Mammary microvascular endothelial cell (primary cell): ENCODE measurements at places on chromosomes 1 and 21. TPM values are rescaled to one million over a fixed set of nuclear protein-coding genes. Genes with fewer than 3 reads are reported as not detected.

Gene C1orf167
- not detected in 2 replicates for total RNA-seq

Gene CCDC17
- total RNA-seq: 0.07 and 0.10 TPM in 2 replicates

Gene SAMD13
- 2.7 and 2.9 TPM in 2 replicates for total RNA-seq

Gene AGT
- not detected in 2 replicates for total RNA-seq

Gene CFHR2
- not detected in 2 replicates for total RNA-seq

Gene PDZK1
- not detected in 2 replicates for total RNA-seq

Gene SYPL2
- 0.05 and 0.33 TPM in 2 replicates for total RNA-seq

Gene FAM72B
- total RNA-seq: 3.9 and 4.8 TPM in 2 replicates

Gene PCSK9
- 0.10 and 0.33 TPM in 2 replicates for total RNA-seq

Gene FCMR
- total RNA-seq: 0.13 TPM in 1 of 2 replicates, not detected in the other

Gene LGR6
- total RNA-seq: not detected in 2 replicates

Gene MAB21L3
- not detected in 2 replicates for total RNA-seq

Gene SLC44A3
- total RNA-seq: 0.15 and 0.27 TPM in 2 replicates

Gene HAPLN2
- not detected in 2 replicates for total RNA-seq

Gene DNAJC28
- total RNA-seq: 0.64 and 2.8 TPM in 2 replicates

Gene FUCA1
- total RNA-seq: 8.0 and 10.0 TPM in 2 replicates

Gene SEMA4A
- 0.49 and 1.1 TPM in 2 replicates for total RNA-seq

Gene PCP4
- not detected in 2 replicates for total RNA-seq

Gene GBP4
- total RNA-seq: 22.5 and 22.8 TPM in 2 replicates

Gene JAM2
- 0.53 and 0.79 TPM in 2 replicates for total RNA-seq

Gene MANEAL
- 0.40 and 0.59 TPM in 2 replicates for total RNA-seq

Gene MCOLN3
- not detected in 2 replicates for total RNA-seq

Gene ADORA1
- total RNA-seq: not detected in 2 replicates

Gene GBP5
- total RNA-seq: 0.27 and 0.84 TPM in 2 replicates

Gene RBP7
- total RNA-seq: 0.39 TPM in 1 of 2 replicates, not detected in the other

Gene AADACL3
- not detected in 2 replicates for total RNA-seq

Gene CSF3R
- not detected in 2 replicates for total RNA-seq

Gene SYCP1
- total RNA-seq: not detected in 2 replicates

Gene TEDDM1
- total RNA-seq: not detected in 2 replicates

Gene LIPI
- total RNA-seq: not detected in 2 replicates

Gene UBE4B
- 26.5 and 38.0 TPM in 2 replicates for total RNA-seq

Gene PTPN22
- 3.1 TPM in 2 replicates for total RNA-seq

Gene ADAMTS1
- 19.4 and 20.3 TPM in 2 replicates for total RNA-seq

Gene LEFTY1
- total RNA-seq: not detected in 2 replicates

Gene C1QTNF12
- 0.25 and 0.27 TPM in 2 replicates for total RNA-seq

Gene KTI12
- total RNA-seq: 17.2 and 17.3 TPM in 2 replicates
